ENCODE measurements at places on chromosomes 3 and 15.

- no peak for DNase-seq
Measured at GRCh38 chr3:112424394-112424793, 74.9 kb downstream of the BTLA start.

DNA sequence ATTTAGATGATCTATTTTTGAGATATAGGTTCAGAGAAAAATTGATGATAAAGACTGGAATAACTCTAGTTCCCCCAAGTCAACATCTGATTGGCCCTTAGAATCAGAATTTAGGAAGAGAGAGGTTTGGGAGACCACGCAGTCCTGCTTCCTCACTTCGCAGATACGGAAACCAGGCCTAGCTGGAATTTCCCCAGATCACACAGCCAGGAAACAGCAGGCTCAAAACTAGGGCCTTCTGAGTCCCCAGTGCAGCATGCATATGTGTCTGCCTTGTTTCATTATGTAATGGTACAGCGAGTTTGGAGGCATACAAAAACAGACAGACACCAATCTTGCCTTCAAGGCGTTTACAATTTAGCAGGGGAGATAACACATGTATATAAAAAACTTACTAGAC lies 177.1 kb upstream of the ICE2 start:
- DNase-seq, result no peak

DNA sequence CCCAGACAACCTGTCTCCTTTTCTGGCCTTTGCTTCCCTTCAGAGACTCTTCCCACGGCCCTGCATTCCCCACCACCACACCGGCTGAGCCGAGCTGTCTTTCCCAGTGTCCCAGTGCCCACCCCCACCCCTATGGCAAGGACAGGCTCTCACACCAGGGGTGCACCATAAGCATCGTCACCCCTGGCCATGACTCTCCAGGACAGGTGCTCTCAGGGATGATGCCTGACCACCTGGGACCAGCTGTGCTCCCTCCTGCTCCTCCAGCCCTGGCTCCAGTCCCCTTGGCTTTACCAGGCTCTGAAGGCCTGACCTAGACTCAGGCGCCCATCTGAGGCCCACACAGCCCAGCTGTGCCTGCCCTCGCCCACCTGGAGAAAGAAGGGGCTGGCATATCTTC lies 17.6 kb upstream of the SEMA3F start:
- no peak for DNase-seq

GRCh38 chr15:89187986-89188514 lies 33.3 kb downstream of the RLBP1 start:
- DNase-seq, result no peak

DNA sequence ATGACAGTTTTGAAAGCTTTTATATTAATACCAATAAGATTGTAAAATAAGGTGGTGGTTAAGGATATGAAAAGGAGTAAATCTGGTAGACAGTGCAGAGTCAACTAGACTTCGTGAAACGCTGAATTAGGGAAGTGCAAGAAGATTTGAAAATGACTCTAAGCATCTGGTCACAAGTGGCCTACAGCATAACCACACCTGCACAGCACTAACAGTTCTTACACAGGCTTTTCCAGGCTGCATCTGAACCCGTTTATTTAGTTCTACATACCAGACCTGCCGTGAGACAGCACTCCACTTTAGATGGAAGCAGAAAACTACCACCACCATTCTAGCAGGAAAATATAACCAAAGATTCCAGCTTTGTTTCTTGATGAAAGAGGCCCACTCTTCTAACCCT lies 1.9 kb downstream of the DMXL2 start:
- DNase-seq, result no peak

GRCh38 chr3:106542101-106542769 lies 673.4 kb upstream of the CBLB start:
- DNase-seq, result no peak

DNA sequence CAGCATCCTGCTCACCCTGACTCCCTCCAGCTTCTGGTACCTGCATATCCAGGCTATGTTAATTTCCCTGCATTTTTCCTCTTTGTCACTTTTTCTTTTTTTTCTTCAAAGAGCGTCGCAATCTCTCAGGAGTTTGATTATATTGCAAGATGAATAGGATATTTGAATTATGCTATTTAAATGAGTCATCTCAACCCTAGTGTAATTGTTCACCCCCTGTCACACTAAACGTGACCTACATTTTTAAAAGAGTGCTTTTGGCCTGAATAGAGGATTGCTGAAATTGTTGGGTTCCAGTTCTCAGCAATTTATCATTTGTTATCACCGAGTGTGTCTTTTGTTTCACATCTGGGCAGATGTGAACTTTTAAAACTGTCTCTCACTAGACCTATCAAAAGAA lies 294.7 kb downstream of the SOX2 start:
- no peak for DNase-seq

DNA sequence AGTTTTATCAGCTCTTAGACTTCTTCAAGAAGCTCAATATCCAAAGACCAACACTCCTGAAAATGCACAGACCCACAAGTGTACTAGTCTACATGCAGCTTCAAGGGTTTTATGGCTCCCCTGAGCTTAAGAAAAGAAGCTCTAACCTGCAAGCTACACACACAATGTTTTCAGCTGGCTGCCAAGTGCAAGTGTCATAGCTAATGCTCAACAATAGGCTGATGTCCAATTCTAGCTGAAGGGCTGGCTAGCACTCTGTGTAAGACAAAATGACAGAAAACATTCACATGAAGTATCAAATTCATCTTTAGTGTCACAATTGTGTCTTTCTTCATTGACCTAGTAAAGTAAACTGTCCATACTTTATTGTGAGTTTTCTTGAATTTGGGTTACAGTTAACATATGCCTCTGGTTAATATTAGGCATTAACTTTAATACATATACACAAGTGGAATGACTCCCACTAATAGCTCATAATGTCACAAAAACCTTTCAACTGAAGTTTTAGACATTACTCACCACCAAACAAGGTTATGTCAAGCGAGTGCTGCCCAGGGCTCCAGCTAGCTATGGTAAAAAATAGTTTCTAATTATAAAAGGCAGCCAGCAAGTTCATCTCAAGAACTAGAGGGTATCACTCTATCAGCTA lies 15.1 kb downstream of the ABI3BP start:
- no peak for DNase-seq

All from NCI-H2171 treated with DMSO at 0.1 percent for 48 hours (cell line).